Thoracic aorta (tissue), 2 donors: ENCODE measurements at places on chromosomes 5 and 9.

- no peak for DNase-seq
Observed at GRCh38 chr9:82466616-82467260, 478.2 kb downstream of the SPATA31D1 start.

- no peak for DNase-seq
Observed at GRCh38 chr5:152144556-152144955, 219.9 kb upstream of the GLRA1 start.

- no peak for DNase-seq
Observed at GRCh38 chr5:96638561-96638960, 23.6 kb upstream of the CAST start.

GRCh38 chr9:68470067-68470466 lies 70.6 kb downstream of the TMEM252 start:
- DNase-seq, result no peak
